Sigmoid colon (tissue), 7 donors: ENCODE measurements at places on chromosomes 11 and 22. TPM values are rescaled to one million over a fixed set of nuclear protein-coding genes. Genes with fewer than 3 reads are reported as not detected.
A peak's percentile ranks its signal among the peaks of the same experiment; 100 is the strongest.

PATZ1 gene
- 15.8 TPM for polyA plus RNA-seq

GRCh38 chr11:95335989-95336388 lies 105.0 kb upstream of the SESN3 start:
- no peak for DNase-seq

GRCh38 chr22:29081517-29082236 lies 8.8 kb downstream of the KREMEN1 start:
- no peak for DNase-seq

DNA sequence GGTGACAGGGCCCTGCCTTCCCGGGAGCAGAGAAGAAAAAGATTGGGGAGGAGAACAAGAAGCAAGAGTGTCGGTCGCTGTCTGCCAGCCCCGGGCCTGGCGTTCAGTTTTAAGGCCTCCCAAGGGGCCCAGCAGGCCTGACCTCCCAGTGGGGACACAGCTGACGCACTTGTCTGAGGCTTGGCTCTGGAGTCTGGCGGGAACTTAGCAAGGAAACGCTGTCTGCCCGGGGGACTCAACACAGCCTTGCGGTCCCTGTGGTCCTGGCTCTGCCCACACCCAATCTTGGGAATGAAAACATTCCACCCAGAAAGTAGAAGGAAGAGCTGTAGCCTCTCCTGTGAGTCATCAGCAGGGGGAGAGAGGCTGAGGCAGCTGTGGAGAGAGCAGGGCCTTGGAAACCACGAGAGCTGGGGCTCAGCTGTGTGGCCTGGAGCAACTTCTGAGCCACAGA lies 54.4 kb downstream of the TRAF6 start:
- peak; percentile 87 for DNase-seq

DNA sequence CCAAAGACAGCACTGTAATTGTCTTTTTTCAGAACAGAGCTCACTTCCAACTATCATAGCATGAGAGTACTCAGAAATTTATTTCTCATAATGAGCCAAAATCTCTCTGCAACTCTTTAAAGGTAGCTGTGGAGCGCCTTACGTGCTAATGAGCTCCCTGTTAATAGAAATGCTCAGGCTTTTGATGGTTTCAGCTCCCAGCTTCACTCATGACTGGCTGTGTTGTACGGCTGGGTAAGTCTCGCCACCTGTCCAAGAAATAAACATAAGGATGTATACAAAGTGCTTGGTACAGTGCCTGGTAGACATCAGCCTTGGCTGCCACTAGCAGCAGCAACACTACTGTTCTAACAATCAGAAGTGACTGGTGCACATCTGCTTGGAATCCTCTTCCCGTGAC lies 109.4 kb downstream of the LDLRAD3 start:
- DNase-seq: no peak

DNA sequence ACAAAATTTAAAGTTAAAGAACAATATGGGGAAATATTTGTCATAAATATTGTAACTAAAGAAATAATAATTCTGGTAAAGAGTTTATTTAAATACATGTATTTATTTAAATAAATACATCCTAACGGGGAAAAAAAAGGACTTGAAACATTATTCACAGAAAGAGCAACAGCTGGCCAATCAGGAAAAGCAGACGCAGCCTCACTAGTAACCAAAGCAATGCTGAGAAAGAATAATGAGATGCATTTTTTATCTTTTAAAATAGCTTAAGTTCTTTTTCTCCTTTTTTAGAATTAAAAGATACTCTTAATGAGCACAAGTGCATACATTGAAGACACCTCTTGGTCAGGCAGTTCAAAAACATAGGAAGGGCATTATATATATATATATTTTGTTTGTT lies 2.6 kb upstream of the LTO1 start:
- no peak for DNase-seq

- DNase-seq: peak; percentile 75
These were observed 128.9 kb downstream of the CCDC34 start for GRCh38 chr11:27234043-27234668.
